ENCODE measurements at places on chromosomes 6 and 20.

DNA sequence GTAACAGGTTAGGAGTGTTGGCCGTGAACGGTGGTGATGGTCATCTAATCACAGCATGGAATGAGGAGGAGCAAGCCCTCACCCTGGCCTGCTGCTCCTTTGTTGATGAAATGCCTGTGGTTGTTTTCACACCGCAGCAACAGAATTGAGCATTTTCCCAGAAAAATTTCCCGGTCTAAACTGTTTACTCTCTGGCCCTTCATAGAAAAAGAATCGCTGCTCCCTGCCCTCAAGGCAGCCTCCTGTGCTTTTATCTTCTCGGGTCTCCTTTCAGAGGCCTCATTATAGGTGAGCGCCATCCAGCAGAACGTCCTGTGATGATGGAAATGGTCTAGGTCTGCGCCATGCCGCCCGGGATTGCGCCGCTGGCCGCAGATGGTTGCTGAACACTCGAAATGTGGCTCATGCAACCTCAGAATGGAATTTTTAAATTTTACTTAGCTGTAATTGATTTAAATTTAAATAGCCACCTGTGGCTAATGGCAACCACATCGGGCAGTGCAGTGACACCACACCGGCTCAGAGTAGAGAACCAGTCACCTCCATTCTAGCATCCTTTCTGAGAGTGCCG lies 30.2 kb downstream of the PHACTR3 start:
- no peak for DNase-seq

DNA sequence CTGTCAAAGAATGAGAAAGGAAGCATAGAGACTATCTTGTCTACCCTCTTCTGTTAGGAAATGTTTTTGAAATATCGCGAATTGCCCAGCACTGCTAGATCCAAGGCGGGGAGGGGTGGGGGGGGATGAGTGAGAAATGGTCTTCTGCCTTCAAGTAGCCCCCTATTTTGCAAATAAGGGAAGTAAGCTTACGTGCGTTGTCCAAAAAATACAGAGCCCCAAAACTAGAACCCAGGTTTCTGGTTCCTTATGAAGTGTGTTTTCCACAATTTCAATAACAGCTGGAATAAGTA lies 923 bp upstream of the ILRUN start:
- DNase-seq = no peak

DNA sequence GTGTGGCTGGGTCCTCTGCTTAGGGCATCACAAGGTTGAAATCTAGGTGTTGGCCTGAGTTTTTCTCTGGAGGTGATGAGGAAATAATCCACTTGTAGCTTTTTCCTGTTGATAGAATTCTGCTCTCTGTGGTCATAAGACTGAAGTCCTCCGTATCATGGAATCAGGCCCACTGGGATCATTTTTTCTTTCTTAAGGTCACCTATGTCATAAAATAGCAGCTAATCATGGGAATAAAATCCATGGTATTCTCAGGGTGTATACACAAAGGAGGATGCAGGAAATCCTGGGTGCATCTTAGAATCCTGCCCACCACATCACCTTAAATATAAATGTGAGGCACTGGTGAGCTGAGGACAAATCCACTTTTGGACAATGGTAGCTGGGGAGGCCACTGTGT lies 72.7 kb downstream of the PRDM1 start:
- DNase-seq = no peak

GRCh38 chr20:63360850-63361518 lies at the start of gene CHRNA4:
CHRNA4 (minus strand) TSS chr20:63361349; CDS start chr20:63361165, 184 bp downstream.
- no peak for DNase-seq

All from naive thymus-derived CD8-positive, alpha-beta T cell (primary cell).